ENCODE measurements at places on chromosomes 5 and 9. TPM values are rescaled to one million over a fixed set of nuclear protein-coding genes. Genes with fewer than 3 reads are reported as not detected.
A peak's percentile ranks its signal among the peaks of the same experiment; 100 is the strongest.

DNA sequence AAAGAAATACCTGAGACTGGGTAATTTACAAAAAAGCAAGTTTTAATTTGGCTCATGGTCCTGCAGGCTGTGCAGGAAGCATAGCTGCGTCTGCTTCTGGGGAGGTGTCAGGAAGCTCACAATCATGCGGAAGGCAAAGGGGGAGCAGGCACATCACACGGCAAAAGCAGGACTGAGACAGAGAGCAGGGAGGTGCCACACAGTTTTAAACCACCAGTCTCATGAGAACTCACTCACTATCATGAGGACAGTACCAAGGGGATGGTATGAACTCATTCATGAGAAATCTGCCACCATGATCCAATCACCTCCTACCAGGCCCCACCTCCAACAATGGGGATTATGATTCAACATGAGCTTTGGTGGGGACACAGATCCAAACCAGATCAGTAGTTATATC, 96.2 kb downstream of the OSTF1 start:
- DNase-seq = no peak

DNA sequence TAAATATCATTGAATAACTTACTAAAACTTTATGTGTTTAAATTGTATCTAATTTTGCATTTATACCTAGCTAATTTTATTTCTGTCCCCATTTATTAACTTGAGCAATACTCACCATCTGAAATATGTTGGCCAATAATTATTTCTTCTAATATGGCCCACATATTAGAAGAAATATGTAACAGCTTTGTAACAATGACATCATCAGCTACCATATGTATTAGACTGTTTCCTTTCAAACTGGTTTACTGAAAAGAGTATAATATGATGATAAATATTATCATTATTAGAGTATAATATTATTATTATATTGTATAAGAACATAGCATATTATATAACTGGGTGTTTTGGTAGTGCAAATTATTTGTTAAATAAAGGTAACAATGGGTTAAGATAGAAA, 220.5 kb downstream of the FBXL7 start:
- DNase-seq = no peak

Gene PKD2L2
- not detected for total RNA-seq

- no peak for DNase-seq
Observed at GRCh38 chr9:2142212-2142611, 127.1 kb downstream of the SMARCA2 start.

GRCh38 chr9:127506117-127506813, 55.0 kb downstream of the LRSAM1 start:
- DNase-seq = no peak

Gene FGD3
- 23.9 TPM for total RNA-seq

Gene ZCCHC10
- total RNA-seq = 18.5 TPM

Gene BAAT
- total RNA-seq = not detected

- no peak for DNase-seq
Observed at GRCh38 chr9:37540634-37541033, 35.5 kb downstream of the FBXO10 start.

Gene ANKRD20A1
- 1.7 TPM for total RNA-seq

GRCh38 chr9:4828761-4829160, 36.0 kb downstream of the RCL1 start:
- DNase-seq = no peak

Gene ACTBL2
- total RNA-seq = not detected

DNA sequence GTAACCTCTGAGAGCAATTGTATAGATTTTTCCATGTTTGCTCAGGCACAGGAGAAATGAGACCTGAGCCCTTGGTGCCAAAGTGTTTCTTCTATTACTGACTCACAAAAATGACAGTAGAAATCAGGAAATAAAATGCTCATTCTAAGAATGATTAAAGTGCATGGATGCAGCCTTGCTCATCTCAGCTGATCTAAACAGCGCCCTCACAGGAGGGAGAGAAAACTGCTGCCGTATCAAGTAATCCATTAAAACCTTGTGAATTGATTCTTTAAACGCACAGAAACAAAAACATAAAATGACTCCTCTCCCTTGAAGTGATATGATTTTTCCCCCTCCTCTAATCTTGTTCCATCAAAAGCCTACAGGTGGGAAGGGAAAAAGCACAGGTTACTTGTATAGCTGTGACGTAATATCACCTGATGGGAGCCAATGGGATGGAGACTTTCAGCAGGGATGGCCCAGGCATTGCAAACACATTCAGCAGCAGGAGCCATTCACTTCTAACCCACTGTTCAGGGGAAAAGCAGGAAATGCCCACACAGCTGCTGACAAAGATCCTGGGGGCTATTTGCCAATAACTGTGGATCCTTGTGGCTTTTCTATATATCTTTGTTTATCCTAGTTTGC, 76.7 kb downstream of the PLCXD3 start:
- DNase-seq = no peak

Gene SIMC1
- total RNA-seq = 18.0 TPM

DNA sequence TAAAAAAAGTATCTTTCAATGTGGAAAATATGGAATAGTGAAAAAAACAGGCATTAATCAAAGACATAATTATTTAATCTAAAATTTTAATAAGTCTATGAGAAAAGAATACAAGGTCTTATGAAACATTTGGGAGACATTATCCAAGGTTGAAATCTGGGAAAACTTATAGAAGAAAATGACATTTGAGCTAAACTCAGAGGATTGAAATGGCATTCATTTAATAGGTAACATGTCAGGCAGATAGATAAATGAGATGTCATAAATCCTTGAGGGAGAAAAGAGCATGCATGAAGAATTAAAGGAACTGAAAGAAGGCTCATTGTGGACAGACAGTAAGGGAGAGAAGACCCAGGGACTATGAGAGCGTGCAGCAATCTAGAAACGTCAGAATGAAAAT, 284.4 kb downstream of the PRR16 start:
- no peak for DNase-seq

GRCh38 chr5:112492291-112492690, 73.2 kb upstream of the EPB41L4A start:
- peak; percentile 53 for DNase-seq

DNA sequence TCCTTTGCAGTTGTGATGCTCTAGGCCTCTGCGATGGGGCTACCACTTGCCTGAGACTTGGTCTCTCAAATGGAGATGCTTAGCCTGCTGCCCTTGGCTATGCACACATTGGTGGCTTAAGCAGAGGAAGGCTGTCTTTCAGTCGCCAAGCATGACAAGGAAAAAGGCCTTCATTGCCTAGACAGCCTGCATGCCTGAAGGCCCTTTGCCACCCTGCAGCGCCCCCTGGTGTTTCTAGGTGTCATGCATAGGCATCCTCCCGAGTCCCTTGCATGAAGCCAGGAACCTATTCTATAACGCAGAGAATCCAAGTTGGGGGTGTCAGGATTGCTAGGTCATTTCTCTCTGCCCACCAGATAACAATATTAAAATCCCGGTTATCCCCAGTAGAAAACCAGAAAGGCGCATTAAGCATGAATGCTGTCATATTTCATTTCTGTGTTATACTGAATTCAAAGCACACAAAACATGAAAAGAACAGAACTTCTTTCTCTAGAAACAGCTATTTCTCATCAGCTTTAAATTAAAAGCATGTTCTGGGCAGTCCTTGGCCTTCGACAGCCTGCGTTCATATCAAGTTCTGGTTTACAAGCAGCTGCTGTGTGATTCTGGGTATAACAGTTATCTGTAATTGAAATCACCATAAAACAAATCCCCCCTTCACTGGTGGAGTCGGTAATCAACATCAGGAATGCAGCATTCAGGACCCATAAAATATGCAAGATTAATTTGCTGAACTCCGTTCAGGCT, 59.7 kb upstream of the TRPC7 start:
- DNase-seq = peak; percentile 78

Gene GPR150
- total RNA-seq = 0.18 TPM

DNA sequence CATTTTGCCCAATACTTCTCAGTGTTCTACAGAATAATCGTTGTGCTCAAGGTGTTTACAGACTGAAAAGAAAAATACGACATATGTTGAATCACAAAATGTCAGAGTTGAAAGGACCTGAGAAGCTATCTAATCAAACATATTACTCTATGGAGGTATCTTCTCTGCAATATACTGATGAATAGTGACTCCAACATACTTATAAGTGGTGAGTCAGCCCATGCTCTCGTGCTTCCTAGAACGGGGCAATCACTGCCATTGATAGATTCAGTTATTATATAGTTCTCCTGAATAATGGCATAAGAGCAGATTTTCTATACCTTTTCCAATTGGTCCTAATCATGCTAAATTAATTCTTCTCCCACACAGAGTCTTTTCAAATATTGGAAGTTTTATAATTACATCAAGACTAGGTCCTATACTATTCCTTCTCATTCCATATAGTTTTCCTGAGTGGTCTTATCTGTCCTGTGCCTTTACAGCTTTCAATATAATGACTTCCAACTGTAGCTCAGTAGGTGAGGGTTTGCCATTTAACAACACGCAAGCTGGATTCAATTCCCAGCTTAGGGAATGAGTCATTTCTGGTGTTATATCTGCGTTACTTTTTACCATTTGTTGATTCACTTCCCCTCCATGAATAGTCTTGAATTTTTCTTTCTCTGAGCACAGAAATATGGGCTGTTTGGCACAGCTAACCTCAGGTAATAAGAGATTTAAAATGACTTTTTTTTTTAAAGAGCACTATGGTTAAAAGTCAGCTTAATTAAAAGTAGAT, 81.1 kb downstream of the PLK2 start:
- no peak for DNase-seq

DNA sequence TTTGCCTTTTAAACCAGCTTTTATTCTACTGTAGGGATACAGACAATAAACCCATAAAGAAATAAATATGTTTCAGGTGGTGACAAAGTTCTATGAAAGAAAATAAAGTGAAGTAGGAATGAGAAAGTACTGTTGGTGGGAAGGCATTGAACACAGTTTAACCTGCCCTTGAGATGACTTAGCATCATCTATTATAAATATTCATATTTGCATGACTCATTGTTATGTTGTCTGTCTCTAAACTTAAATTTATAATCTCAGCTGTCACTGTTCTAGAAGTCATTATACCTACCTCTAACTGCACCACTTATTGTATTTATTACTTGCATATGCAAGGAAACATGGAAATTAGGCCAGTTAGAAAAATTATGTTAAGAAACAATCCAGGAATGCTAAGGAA, 202.2 kb downstream of the CHSY3 start:
- no peak for DNase-seq

DNA sequence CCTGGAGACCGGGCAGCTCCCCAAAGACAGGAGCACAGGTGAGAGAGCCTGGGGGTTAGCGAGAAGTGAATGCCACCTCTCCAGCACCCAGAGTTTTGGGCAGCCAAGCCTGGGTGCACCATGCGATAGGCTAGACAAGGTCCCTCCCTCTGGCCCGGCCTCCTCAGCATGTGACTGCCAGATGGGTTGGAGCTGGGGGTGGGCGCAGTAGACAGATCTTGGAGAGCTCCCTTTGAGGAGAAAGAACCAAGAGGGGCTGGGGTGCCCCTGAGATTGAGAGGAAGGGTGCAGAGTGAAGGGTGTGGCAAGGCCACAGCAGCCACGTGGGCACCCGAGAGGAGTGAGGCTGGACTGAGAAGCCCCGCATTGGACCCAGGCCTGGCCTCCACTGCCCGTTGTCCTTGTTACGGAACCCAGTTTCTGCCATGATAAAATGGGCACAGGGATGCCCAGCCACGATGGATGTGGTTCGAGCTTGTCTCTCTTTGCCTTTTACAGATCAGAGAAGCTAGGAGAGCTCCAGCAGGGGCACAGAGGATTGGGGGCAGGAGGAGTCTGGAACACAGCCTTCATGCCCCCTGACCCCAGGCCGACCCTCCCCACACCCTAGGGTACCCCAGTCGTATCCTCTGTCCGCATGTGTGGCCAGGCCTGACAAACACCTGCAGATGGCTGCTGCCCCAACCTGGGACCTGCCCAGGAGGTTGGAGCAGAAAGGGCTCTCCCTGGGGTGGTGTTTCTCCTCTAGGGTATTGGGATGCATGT, 1.4 kb downstream of the TMEM141 start:
- peak; percentile 50 for DNase-seq

Gene TGFBI
- total RNA-seq = 140 TPM

Gene ADAMTS2
- total RNA-seq = 13.0 TPM

Gene GPR107
- total RNA-seq = 43.0 TPM

GRCh38 chr9:16370647-16371046, 499.8 kb downstream of the BNC2 start:
- no peak for DNase-seq

DNA sequence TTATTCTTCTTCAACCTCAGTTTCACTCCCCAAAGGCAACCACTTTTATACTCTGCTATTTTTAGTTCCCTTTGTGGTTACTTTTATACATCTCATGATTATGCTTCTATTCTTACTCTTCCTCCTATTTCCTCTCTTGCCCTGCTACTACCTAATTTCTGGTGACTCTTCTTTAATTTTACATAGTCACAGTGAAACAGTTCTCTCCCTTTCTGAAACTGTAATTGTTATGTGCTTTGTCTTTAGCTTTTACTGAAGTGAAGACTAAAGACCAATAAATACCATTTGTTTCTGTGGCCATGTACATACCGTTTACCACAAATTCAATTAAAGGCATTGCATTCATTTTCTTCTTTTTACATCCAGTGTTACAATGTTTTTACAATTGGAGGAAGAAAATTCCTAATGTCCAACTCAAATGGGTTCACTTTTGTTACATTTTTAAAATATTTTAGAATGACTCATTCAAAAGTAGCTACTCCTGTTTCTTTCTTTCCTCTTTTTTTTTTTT, 410.6 kb downstream of the PSAT1 start:
- DNase-seq = no peak

Gene FBXL7
- total RNA-seq = 8.0 TPM

GRCh38 chr5:32443541-32444430, 754 bp downstream of the ZFR start:
- DNase-seq = peak; percentile 62

DNA sequence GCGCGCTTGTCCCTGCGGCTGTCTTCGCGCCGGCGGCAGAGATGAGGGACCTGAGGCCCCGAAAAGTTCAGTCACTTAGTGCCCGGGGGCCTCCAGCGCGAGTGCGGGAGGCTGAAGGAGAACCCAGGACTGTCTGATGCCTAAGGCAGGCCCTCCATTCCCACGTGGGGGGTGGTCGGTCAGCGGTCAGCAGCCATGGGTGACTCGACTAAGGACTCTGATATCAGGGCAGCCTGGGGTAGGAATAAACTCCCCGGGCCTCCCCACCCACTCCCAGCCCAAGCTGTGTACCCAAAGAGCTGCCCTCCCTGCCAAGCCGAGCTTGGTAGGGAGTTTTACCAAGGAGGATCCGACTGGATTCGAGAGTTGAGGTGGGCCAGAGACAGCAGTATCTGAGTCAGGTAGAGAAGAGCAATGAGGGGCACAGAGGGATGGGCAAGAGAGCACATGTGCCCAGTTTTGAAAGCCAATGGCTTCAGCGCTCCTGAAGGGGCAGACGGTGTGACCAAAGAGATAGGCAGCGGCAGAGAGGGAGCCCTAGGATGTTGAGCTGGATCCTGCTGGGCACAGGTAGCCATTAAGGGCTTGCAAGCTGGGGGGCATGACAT, 787 bp downstream of the FGFR4 start:
- DNase-seq = no peak

Gene GDA
- total RNA-seq = 0.30 TPM

Data from lower lobe of right lung (tissue), 2 donors.